ENCODE measurements at places on chromosomes 7 and 10. TPM values are rescaled to one million over a fixed set of nuclear protein-coding genes. Genes with fewer than 3 reads are reported as not detected.

DNA sequence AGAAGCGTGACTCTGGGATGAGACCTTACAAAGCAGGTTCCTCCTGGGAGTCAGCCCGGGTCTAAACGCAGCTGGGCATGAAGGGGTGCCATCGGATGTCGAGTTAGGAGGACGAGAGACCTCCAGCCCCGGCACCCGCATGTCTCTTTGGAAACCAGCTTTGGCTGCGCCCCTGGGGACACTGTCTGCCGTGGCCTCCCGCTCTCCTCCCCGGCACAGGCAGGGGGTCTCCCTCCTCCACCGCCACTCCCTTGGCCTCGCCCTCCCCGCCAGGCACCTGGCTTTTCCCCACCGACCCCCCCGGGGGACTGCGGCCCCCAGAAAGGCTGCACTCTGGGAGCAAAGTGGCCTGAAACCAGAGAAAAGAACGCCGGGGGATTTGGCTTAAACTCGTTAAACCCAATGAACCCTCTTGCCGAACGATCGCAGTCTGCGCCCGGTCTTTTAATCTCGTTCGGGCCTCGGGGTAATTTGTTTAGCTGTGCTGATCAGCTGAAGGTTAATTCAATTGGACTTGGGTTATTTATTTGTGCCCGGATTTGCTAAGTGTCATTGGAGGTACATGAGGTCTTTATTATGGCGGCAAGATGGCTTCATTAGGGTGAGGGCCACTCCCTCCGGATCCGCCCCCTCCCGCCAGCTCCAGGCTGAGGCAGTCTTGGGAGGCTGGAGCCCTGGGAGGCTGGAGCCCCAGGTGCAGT, 16.4 kb upstream of the PSMG3 start:
- no peak for DNase-seq

- no peak for DNase-seq
Measured at GRCh38 chr10:49240946-49241345, 52.8 kb upstream of the TMEM273 start.

- DNase-seq, result no peak
Measured at GRCh38 chr7:92722541-92722940, 113.8 kb downstream of the CDK6 start.

DNA sequence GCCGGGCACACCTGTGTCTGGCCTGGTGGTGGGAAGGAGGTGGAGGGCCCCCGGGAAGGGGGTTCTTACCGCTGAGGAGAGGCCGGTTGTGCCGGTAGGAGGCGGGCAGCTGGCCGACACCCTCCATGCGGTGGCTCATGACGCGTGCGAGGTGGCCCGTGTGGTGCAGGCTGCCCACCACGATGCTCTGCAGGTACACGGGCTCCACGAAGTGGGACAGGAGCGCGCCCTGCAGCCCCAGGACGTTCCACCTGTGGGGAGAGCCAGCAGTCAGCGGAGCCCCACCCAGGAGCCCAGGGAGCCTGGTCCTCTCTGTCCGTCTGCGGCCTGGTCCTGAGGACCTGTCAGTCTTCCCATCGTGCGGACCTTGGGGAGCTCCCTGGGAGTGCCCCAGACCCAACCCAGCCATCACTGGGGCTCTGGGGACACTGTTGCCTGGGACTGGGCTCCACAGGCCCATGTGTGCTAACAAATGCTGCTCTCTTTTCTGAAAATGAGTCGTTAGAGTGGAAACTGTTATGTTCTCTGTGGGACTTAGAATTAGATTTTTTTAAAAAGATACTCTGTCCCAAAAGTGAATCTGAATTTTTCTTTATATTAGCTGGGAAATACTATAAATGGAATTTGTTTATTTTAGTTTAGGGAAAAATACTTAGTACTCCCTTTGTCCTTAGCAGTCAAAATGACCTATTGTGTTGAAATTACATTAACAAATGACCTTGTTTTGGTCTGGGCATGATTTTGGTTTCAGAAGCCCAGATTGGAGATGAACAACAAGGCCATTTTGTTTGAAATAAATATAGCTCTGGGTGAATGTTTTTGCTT, 143.9 kb downstream of the WDR37 start:
- DNase-seq, result no peak

DNA sequence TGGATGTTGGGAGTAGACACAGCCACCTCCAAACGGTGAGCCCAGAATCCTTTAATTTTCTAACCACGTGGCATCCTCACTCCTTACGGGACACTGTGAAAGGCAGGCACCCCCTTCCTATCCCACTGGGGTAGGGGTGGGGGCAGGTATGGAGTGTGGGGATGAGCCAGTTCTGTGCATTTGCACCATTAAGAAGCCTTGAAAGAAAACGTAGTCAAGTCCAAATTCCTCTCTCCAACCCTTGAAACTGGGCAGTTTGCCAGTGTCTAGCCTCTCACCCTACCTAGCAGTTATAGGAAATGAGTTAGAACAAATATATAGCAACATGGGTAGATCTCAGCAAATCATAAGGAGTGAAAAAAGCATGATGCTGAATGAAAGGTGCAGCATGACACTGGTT, 92.4 kb upstream of the LEP start:
- DNase-seq, result no peak

- no peak for DNase-seq
Measured at GRCh38 chr7:28246921-28247461, 66.4 kb upstream of the JAZF1 start.

GRCh38 chr10:45460235-45460878, 86.3 kb downstream of the ALOX5 start:
- DNase-seq, result no peak

TMEM184A gene
- 9.5 TPM for total RNA-seq

HABP2 gene
- 0.13 TPM for total RNA-seq

FGL2 gene
- 0.08 TPM for total RNA-seq

PNLIP gene
- not detected for total RNA-seq

PRLHR gene
- not detected for total RNA-seq

LBX1 gene
- total RNA-seq, result not detected

HSPB1 gene
- total RNA-seq, result 21.0 TPM

C10orf143 gene
- total RNA-seq, result 0.84 TPM

All from HepG2 (cell line).